ENCODE measurements at places on chromosomes 4 and X.

DNA sequence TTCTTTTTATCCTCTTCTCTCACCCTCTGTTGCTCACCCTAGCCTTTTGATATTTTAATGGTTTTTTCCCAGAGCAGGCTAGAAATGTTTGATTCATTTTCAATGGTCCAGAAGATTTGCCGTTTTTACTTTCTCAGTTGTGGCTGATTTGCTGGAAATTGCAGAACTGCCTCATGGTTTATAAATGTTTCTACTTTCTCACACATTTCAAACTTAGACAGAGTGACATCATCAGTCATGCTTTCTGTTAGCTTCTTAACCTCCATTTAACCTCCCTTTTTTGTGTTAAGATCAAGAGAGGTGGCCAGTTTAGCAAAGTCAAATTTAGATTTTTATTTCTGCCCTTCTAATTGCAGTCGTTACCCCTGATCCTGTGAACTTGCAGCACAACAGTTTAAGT lies 8.7 kb downstream of the RXFP1 start:
- no peak for DNase-seq

DNA sequence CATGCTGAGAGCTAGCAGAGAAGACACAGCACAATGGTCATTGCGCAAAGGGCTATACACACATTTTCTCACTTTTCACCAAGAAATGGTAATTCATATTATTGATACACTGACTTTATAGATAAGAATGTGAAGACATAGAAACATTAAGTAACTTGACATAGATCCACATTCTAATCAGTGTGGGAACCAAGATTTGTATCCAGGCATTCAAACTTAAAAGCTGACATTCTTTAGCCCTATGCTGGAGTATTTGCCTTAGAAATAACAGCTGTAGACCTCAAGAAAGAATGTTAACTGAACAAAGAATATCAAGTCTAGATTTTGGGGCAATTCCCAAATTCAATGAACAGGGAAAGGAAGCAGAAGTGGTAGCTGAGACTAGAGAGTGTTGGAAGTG lies 384.8 kb downstream of the IL15 start:
- DNase-seq: no peak

GRCh38 chr4:44256414-44256813 lies 192.2 kb downstream of the KCTD8 start:
- no peak for DNase-seq

DNA sequence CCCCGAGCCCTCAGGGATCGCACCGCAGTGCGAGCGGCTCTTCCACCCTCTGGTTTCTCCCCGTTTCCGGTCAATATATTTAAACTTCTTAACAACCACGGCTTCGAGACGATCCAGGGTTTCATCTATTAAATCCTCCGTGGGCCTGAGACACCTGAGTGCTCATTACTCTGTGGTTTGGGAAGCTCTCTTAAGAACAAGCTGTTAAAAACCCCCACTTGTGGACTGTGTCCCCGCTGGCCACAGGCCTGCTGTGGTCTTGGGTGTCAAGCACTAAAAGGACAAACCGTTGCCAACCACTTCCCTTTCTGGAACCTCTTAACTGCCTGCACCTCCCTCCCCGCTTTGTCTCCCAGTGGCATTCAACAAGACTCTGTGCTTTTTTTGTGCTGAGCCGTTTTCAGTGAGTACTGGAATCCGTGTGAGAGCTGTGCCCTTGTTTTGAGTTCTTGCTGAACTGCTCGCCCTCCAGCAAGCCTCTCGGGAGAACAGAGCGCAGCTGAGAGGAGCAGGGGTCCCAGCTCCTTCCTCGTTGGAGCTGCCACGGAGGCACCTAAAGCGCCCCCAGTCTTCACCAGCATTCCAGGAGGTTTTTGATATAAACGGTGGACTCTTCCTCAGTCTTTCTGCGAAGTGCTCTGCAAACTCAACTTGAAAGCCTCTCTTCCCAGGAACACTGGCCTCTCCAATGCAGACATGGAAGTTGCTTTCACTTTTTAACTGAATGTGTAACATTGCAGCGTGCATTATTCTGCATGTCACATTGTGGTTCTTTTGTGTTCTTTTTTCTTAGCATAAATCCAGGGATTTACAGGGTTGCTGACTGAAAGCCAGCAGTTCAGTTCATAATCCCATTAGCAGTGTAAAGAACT lies 691 bp upstream of the IGFBP7 start:
- no peak for DNase-seq

DNA sequence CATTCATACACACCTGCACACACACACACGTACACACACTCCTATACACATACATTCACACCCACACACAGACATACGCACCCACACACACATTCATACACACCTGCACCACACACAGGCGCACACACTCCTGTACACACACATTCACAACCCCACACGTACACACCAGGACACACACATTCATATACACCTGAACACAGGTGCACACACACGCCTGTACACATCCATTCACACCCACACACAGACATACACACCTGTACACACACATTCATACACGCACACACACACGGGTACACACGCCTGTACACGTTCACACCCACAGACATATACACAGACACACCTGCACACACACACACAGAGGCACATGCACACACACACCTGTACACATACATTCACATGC lies 53.0 kb upstream of the PPP2R3B start:
- no peak for DNase-seq

DNA sequence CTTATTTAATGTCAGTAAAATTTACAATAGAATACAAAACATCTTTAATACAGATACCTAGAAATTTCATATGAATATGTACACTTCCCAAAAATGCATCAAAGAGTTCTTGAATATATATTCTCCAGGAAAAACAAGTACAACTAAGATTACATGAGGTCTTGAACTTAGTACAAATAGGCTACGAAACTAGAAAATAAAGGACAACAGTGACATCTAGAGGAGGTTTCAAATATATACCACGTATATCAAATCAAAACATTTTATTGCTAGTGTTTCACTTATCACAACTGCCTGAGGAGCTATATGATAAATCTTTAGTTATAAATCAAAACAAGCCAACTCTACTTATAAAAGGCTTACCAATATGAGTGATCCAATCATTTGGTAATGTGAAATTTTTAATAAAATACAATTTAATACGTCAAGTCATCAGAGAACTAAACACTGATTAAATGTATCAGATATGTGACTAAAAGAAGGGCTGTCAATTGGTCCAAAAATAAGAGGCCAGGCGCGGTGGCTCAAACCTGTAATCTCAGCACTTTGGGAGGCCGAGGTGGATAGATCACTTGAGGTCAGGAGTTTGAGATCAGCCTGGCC lies 36.6 kb downstream of the ANAPC10 start:
- DNase-seq: no peak

GRCh38 chr4:96145601-96146000 lies 305.7 kb downstream of the PDHA2 start:
- no peak for DNase-seq

DNA sequence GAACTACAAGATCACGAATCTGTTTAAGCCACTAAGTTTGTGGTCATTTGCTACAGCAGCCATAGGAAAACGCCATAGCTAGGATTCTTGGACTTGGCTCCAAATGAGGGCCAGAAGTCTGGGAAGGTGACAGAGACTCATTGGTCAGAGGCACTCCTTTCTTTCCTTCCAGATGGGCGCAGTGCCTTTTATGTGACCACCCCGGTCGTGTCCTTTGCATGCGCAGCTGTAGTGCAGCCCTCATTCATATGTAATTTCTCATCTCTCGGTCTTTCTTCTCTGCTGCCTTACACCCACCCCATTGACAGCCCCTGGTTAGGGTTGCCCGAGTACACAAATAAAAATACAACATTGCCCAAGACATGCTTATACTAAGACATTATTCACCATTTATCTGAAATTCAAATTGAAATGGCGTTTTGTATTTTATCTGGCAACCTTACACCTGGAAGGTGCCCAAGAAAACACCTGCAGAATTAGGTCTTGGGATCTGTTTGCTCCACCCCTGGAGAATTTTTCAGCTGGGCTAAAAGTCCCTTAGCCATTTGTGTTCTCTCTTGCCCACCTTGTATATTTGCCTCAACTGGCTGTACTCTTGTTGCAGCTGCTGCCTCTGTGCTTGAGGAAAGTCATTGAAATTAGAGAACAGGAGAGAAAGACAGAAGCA lies 21.9 kb downstream of the CCKAR start:
- no peak for DNase-seq

- DNase-seq: no peak
Measured at GRCh38 chr4:8038719-8039251, 99.1 kb upstream of the AFAP1 start.

GRCh38 chr4:81146466-81146865 lies 68.6 kb downstream of the PRKG2 start:
- DNase-seq: no peak

- DNase-seq: no peak
Measured at GRCh38 chrX:33855251-33855650, 276.9 kb downstream of the FAM47A start.

DNA sequence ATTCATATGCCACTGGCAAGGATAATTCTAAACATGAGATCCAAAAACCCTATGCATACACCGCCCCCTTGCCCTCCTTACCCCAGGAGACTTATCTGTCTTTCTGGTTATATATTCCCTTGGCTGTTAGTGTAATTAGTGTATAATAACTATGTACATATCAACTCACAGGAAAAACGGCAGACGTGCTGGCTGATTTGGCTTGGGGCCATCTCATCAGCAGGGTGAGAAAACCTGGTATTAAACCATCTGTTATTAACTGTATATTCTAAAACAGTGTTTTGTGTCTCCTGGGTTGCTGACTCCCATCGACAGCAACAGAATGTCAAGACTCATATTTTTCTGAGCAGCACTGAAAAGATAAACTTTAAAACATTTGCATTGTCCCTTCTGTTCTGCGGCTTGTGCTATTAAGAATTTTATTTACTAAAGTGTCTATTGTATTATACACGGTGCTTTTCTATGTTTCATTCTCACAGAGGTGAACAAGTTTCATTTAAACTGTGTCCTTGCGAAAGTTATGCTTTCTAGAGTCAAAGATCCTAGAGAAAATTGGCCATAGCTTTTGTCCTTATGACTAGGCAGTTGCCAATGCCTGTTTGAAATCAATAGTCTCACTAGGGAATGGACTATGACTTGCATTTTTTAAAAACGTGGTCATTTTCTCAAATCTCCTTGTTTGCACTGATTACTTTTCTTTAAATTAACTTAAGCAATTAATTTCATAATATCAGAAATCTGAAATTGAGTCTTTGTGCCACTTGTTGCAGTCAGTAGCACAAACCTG lies 211.5 kb upstream of the MID1 start:
- DNase-seq: no peak

Measured in right lobe of liver (tissue), 6 donors.